ENCODE measurements at places on chromosomes 3 and 15.

DNA sequence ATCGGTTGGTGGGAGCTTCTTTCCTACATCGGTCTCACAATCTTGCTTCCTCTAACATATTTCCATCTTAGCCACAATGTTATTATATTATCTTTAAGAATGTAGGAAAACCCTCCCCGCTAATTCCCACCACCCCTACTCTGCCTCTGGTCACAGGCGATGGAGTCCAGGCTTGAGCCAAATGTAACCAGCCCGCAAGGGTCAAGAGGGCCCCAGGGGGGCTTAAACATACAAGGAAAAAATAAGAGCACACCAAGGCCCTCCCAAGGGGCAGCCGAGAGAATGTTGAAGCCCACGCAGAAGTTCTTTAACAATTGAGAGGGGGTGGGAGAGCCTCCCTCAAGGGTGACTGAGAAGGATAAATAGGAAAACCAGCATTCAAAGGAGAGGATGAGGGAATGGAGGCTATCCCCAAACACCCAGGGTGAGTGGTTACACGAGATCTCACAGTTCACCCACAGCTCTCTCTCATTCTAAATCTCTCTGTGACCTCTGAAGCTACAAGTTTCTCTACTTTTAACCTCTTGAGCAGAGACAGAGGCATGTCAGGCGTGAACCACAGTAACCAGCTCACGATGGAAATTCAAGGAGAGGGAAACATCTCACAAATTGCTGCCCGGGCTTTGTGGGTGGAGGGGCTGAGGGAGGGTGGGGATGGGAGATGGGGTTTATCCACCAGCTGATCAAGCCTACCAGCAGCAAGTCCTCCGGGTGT lies 31.4 kb upstream of the UACA start:
- no peak for DNase-seq

DNA sequence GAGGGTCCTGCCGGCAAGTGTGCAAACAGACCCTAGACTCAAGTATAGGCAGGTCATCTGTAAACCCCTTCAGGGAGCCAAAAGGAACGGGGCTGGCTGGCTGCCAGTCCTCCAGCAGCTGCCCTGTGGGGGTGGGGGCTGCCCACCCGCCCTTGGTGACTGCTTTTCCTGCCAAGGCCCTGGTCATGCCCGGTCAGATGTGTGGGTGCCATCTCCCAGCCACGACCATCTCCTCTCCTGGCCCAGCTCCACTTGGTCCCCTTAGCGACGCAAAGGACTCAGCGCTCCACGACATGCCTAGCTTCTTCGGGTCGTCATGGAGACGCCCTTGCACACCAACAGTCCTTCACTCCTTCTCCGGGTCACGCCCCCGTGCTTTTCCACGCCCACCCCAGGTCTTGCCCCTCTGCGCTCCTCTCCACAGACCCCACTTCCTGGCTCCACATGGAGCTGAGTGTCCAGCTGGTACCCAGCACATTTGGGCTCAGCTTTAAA lies 2.4 kb downstream of the MUC4 start:
- no peak for DNase-seq

- no peak for DNase-seq
Observed at GRCh38 chr3:61807865-61808276, 246.5 kb downstream of the PTPRG start.

DNA sequence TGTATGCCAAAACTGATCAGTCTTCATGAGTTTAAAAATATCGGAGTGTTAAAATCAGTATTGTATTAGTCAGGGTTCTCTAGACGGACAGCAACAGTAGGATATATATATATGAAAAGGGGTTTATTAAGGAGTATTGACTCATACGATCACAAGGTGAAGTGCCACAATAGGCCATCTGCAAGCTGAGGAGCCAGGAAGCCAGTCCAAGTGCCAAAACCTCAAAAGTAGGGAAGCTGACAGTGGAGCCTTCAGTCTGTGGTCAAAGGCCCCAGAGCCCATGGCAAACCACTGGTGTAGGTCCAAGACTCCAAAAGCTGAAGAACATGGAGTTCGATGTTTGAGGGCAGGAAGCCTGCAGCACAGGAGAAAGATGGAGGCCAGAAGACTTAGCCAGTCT lies 391.0 kb upstream of the CADM2 start:
- no peak for DNase-seq
